ENCODE measurements at places on chromosomes 12 and 14. TPM values are rescaled to one million over a fixed set of nuclear protein-coding genes. Genes with fewer than 3 reads are reported as not detected.
A peak's percentile ranks its signal among the peaks of the same experiment; 100 is the strongest.

GRCh38 chr12:80714055-80714454 lies 2.7 kb upstream of the MYF5 start:
- DNase-seq: peak; percentile 45

DNA sequence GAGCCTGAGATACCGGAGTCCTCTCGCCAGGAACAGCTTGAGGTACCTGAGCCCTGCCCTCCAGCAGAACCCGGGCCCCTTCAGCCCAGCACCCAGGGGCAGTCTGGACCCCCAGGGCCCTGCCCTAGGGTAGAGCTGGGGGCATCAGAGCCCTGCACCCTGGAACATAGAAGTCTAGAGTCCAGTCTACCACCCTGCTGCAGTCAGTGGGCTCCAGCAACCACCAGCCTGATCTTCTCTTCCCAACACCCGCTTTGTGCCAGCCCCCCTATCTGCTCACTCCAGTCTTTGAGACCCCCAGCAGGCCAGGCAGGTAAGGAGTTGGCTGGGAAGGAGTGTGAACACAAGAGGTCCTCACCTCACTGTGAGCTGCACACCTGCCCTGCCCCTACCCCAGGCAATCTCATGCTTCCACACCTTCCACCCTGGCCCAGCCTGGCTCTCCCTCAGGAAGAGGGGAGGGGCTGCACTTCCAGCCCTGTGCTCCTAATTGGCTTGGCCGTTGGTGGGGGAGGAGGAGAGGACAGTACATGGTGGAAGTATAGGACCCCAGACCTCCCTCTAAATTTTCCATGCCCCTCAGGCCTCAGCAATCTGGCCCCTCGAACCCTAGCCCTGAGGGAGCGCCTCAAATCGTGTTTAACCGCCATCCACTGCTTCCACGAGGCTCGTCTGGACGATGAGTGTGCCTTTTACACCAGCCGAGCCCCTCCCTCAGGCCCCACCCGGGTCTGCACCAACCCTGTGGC lies 6.2 kb downstream of the C1QL4 start:
- no peak for DNase-seq

DNA sequence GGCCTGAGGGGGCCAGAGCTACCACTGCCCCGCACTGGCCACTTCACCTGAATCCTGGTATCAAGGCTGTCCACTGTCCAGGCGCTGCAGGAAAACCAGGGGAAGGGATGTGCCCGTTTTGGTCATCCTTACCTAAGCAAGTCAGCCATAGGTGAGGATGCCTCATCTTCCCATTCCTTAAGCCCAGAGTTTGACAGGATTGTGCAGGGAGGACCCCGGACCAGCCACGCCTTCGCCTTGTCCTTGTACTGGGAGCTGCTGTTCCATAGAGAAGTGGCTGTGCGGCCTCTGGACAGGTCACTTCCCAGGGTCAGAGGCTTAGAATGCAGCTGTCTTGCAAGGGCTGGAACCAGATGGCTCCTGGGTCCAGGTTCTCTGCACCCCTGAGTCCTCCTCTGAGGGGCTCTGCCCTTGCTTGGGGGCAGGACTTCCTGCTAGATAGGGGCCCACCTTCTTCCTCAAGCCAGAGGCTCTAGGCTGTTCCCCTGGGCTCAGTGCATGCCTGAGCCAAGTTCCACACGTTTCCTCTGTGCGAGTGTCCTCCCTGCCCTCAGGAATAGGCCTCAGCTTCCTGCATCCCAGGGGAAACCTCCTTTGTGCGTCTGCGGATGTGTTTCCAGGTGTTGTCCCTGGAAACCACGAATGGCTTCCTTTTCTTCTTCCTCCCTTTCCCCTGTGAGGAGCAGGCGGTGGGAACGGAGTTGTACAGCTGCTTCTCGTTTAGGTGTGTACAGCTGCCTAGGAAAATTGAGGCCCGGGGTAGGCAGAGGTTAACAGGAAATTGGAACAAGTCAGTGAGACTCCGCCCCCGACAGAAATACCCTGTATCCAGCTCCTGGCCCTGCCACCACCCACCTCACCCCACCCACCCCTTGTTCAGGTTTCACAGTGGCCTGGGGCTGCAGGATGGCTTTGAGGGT lies 54.3 kb upstream of the RIN3 start:
- no peak for DNase-seq

DNA sequence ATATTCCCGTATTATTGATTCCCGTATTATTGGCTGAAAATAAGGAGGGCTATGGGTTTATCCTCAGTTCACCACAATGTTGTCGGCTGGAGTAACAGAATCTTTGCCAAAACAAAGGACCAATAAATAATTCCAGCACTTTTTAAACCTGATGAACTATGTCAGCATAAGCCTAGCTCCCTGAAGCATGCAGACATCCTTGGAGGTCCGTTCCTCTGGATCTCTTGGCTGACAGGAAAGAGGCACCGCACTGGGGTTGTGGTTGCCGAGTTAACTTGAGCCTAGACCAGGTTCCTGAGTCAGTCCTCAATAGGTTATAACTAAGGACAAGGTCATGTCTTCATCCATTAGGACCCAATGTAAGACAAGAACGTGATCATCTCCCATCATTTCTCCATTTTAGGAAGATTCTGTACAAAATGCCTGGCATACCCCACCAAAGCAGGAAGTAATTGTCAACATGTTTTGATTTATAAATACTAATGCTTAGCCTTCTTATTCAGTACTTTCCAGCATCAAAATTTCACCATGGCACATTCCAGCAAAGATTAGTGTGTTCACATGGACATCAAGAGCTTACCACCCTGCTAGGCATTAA lies 36.6 kb downstream of the NID2 start:
- DNase-seq: no peak

GRCh38 chr12:128402486-128403243 lies 135.7 kb downstream of the TMEM132C start:
- no peak for DNase-seq

GRCh38 chr12:112978163-112979040 lies at the start of gene OAS2:
Gene OAS2 (plus strand): TSS chr12:112978519. CDS start chr12:112978609, 90 bp downstream.
- peak; percentile 35 for DNase-seq

The TAS2R8 gene
- not detected for total RNA-seq

DNA sequence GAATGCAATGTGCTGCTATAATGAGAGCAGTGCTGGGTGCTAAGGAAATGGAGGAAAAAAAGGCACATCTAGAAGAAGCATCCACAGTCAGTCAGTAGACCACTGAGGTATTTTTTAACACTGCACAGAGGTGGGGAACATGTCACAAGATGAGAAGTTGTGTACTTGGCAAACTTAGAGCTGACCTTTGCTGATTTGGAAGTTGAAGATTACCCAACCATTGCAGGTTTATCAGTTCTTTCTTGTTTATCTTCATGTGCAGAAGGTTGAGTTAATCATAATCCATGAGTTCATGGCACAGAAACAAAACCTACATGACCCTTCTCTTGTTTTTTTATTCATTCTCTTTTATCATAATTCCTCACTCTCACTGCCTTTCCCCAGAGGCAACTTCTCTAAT lies 3.2 kb upstream of the PAH start:
- no peak for DNase-seq

The OR4L1 gene
- not detected for total RNA-seq

DNA sequence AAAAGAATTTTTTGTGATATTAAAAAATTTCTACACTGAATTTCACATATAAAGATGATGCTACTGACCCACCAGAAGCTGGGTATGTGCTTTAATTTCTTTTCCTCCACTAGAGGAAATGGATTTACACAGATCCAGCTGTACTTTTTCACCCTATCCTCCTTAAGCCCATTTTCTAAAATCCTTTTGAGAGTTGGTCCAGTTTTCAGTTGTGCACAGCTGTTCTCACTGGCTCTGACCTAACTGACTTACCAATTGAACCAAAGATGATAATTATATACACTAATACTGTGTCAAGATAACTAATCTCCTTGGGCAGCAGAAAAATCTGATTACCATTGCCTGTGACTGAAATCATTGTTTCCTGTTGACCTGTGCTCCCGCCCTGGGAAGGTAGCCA lies 108.5 kb downstream of the ZFC3H1 start:
- DNase-seq: peak; percentile 78

- DNase-seq: no peak
These were observed 732.6 kb upstream of the FLRT2 start for GRCh38 chr14:84797326-84797725.

The FAM222A gene
- 0.28 TPM for total RNA-seq

The HOXC10 gene
- total RNA-seq: 0.18 TPM

DNA sequence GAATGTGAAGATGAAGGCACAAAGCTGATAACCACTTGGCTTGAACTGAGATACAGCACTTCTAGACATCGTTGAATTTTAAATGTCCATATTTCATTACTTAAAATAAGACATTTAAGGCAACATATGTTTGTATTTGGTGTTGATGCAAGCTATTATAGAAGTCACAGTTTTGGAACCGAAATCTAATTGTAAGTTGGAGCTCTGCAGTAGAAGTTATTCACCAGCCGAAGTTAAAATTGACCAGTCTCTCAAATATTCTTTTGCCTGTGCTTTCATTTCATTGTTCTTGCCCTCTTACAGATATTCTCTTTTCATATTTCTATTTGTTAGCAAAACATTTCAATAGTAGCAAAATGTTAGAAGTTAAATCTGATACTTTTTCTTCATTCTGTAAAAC lies 332.7 kb downstream of the PDZRN4 start:
- no peak for DNase-seq

The ZNF140 gene
- total RNA-seq: 14.4 TPM

GRCh38 chr12:70338531-70338930 lies 27.6 kb upstream of the KCNMB4 start:
- DNase-seq: no peak

The DHRS4 gene
- 36.0 TPM for total RNA-seq

DNA sequence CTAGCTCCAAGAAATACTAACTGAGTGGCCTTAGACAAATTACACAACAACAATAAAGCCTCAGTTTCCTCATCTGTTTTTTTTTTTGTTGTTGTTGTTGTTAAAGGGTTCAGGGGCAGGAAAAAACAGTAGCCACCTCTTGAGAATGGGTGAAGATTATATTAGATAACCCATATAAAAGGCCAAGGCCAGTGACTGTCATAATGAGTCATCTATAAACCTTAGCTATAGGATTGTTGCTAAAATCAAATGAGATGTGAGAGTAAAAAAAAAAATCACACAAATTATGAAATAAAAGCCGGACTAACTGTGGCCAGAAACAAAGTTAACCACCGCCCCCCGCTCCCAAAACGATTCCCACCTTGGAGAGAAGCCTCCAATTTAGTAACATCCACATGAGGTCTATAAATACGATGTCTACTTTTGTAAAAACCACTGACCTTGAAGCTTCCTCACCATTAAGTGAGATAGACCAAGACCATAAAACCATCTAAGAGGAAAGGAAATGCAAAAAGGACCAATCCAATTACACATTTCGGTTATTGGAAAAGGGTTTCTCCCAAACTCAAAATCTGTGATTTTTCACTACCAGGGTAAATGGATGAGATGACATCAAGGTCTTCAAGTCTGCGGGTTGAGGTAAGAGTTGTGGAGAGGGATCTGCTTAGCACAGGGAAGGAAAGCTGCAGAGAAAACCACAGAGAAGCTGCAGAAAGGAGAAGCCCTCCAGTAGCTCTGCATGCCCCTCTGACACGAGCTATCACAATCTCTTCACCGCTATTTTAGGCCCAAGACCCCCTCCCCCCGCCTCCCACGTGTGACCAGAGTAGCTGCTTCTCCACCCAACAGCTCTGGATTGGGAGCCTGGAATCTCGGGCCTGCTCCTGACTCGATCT lies 1.0 kb downstream of the NAA25 start:
- peak; percentile 25 for DNase-seq

DNA sequence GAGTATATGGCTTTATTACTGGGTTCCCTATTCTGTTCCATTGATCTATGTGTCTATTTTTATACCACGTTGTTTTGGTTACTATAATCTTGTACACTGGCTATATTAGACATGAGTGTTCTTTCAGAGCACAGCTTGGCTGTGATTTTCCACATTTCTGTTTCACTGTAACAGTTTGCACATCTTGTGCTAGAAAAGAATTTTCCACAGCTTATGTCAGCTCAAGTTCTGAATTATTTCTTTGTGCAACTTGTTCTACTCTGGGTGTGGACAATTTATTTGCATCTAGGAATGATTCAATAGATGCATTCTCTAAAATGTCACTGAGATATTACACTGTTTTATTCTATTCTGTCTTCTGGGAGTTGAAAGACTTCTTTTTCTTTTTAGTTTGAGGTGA lies 28.4 kb upstream of the OR5AU1 start:
- no peak for DNase-seq

DNA sequence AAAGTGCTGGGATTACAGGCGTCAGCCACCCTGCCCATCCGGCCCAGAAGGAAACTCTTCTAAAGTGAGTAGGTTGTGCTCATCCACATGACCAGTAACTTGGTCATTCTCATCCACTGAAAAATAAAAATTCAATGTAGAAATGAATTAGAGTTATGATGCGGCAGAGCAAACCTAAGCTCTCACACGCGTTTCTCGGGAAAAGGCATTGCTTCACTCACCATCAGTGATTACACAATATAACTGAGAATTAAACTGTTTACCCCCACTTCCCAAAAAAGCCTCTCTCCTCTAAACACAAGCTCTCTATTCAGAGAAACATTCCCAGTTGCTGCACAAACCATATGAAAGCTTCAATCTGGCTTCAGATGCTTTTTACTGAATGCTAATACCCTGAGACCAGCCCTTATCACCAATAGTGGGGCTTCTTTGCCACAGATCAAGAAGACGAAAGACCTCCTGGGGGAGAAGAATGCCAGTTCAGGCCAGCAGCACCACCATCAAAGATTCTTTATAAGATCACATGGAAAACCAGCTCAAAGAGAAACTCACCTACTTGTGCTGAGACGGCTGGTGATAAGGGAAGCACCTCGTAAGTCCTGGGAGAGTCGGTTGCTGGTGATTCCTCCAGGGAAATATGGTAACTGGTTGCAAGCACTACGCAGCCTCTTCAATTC lies 121.5 kb upstream of the SFSWAP start:
- DNase-seq: no peak

GRCh38 chr14:78186277-78186676 lies 16.1 kb downstream of the NRXN3 start:
- DNase-seq: no peak

DNA sequence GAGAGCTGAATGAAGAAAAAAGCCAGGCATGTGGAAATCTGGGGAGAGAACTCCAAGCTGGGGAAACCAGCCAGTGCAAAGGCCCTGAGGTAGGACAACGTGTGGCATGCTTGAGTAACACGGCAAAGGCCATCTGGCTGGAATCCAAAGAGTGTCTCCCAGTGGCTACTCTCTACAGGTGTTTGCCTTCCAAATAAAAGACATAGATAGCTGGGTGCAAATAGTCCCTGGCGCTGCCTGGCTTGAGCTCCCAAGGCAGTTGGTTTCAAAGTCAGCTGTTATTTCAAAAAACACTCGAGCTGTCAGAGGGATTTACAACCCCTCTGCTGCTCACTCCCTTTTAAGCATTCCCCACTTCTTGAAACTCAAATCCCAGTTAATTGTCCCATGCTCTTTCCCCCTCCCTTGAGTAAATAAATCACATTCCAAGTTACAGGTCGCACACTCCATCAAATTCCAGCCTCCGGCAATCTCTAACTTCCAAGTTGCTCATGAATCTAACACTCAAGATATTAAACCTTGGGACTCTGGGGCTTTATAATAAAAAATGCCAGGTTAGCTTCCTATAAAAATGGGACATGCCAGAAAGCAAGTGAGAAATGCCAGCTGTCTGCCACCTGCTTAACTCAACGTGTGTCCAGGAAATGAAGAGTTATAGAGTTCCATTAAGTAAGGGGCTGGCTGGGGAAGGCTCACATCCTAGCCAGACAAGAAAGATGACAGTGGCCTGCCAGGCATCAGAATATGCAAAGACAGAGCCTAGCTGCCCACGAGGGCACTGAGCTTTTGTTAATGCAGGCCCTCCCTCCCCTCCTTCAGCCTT lies 133.6 kb upstream of the NOS1 start:
- peak; percentile 36 for DNase-seq

The TMEM233 gene
- 0.40 TPM for total RNA-seq

- DNase-seq: peak; percentile 58
These were observed 7.6 kb downstream of the SLC7A8 start for GRCh38 chr14:23175823-23176222.

The INHBE gene
- total RNA-seq: 0.12 TPM

All from lung (tissue), 17 donors.